ENCODE measurements at places on chromosomes 6 and 20. TPM values are rescaled to one million over a fixed set of nuclear protein-coding genes. Genes with fewer than 3 reads are reported as not detected.

GRCh38 chr6:139778106-139778505, 403.7 kb upstream of the CITED2 start:
- DNase-seq: no peak

DNA sequence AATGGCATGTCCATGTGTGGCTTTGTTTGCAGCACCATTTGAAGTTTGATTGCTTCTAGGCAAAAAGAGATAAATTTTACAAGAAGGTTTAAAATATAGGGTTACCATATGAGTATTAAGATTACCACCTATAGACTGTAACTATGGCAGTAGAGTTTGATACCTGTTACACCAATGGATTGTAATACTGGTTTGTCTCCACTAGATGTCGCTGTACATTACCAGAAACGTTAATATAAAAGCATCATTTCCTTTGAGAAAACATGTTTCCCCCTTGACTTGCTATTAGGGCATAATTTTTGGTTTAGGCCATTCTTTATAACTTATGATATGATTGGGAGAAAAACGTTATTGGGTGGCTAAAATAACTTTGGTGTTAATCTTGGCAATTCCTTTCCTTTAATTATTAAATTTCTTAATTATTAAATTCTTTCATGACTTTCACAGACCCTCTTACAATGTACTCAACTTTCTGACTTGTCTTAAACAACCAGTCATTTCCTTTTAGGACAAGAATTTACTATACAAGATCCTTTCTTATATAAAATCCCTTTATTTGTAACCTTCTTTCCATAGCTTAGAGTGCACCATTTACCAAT, 42.8 kb downstream of the HLA-DPB1 start:
- DNase-seq: peak; percentile 8

DNA sequence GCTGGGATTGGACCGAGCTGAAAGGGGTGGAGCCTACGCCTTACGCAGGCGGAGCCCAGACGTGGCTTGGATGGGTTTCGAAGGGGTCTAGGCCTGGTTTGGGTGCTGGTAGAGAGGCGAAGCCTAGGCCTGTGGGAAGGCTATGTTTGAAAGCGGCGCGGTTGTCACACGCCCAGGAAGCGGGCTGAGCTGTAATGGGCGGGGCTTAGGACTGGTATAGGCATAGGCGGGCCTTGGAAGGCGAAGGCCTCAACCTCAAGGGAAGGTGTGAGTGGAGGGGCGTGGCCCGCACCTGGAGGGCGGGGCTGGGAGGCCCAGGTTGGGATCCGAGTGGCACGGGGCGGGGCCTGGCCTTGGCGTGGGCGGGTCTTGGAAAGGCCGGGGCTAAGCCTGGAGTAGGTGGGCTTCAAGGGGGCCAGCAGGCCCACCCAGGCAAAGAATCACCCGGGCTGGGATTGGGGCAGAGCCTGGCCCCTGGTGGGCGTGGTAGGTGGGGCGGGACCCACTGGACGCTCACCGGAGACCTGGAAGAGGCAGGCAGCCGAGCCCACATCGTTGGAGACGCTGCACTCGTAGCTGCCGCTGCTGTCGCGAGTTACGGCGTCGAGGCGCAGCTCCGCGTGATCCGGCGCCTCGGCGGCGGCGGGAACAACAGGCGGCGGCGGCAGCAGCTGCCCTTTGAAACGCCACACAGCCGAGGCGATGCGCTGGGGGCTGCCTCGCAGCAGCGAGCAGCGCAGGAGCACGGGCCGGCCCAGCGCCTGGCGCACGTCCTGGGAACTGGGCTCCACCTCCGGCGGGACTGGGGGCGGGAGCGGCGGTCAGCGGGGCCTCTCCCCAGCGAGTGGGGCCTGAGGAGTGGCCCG, 49.0 kb downstream of the MDGA1 start:
- no peak for DNase-seq

- no peak for DNase-seq
Measured at GRCh38 chr6:32679492-32679891, 13.0 kb upstream of the HLA-DQB1 start.

GRCh38 chr6:34839666-34840352, 47.9 kb downstream of the BLTP3A start:
- DNase-seq: no peak

DNA sequence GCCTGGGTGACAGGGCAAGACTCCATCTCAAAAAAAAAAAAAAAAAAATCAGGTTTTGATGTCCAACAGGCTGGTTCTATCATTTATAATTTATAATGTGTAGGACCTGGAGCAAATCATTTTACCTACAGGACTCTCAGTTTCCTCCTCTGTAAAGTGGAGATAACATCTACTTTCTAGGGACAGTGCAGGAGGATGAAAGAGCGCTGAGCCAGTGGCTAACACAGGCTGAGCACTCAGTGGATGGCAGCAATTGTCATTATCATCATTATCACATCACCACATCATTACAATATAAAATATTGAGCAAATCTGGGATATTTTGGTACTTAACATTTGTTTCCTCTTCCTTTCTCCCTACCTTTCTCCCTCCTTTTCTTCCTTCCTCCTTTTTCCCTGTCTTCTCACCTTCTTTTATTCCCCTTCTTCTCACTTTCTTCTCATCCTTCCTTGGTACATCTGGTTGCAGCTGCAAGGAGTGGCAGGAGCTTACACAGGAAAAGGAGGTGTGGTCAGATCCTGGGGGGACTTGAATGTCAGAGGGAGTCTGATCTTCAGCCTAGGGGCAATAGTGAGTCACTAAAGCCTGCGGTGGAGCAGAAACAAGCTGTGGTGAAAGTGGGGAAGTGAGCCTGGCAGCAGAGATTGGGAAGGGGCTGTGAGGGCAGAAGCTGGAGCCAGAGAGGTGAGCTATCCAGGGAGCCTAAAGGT, 24.6 kb upstream of the CTNNBL1 start:
- DNase-seq: no peak

GRCh38 chr20:36112112-36112511, 42.4 kb upstream of the EPB41L1 start:
- DNase-seq: no peak

- DNase-seq: no peak
Measured at GRCh38 chr6:144847916-144848315, 562.8 kb downstream of the UTRN start.

DNA sequence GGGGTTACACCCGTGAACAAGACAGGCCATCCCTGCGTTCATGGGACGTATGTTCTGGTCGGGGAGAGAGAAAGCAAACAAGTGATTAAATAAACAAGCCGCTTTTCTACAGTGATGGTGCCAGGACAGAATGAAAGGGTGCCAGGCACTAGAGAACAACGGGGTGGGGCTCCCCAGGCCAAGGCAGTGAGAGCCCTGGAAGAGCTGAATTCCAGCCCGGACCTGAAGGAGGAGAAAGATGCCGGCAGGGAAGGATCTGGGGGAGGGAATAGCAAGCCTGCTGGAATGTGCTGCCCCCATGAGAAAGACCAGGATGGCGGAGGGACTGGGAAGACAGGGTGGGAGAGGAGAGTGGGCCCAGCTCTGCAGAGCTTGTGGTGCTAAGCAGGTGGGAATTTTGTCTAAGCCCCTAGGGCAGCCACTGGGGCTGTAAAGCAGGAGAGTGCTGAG, 7.5 kb downstream of the SNAI1 start:
- no peak for DNase-seq

GRCh38 chr6:137237413-137238170, 18.4 kb upstream of the IFNGR1 start:
- DNase-seq: peak; percentile 59

The HSPA1L gene
- polyA plus RNA-seq: 1.2 TPM

The TP53INP2 gene
- 8.6 TPM for polyA plus RNA-seq

The LIME1 gene
- 1.5 TPM for polyA plus RNA-seq

The PROCR gene
- polyA plus RNA-seq: 86.5 TPM

The CLPSL1 gene
- not detected for polyA plus RNA-seq
